ENCODE measurements at places on chromosomes 6 and 20.

GRCh38 chr20:63009045-63009961, 2.5 kb upstream of the BHLHE23 start:
- peak; percentile 80 for DNase-seq

GRCh38 chr6:12047304-12047703, 35.2 kb downstream of the HIVEP1 start:
- no peak for DNase-seq

GRCh38 chr20:37968841-37969401, 64.3 kb downstream of the TTI1 start:
- no peak for DNase-seq

DNA sequence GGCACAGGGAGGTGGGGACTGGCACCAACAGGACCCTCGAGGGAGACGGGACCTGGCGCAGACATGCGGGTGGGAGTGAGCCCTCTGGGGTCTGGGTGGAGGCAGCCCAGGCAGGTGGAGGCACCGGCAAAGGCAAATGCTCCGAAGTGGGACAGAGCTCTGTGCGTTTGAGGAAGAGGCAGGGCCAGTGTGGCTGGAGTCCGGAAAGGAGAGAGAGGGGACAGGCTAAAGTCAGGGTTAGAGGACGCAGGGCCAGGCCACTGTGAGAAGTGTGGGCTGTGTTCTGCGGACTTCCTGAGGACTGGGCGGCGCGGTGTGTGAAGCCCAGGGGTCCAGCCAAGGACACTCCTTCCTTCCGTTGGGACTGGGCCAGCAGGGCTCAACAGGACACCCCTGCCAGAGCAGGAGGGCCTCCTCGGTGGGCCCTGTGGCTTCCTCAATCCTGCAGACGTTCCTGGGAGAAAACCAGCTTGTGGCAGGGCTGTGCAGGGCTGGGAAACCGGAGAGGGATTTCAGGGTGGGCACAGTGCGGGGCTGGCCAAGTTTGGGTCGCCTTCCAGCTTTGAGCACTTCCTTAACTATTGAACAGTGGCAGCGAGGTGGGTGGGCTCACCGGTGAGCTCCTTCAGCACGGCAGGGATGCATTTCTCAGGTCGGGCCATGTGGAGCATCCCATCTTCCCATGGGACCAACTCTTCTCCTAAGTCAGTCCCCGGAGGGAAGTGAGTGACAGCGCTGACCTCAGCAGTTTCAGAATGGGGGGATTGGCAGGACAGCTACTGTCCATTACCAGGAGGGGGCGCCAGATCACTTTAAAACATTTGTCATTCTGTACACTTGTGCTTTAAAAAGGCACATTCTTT, 22.5 kb downstream of the MOCS3 start:
- peak; percentile 60 for DNase-seq

GRCh38 chr6:165976684-165977083, 191.0 kb downstream of the TBXT start:
- DNase-seq = no peak

DNA sequence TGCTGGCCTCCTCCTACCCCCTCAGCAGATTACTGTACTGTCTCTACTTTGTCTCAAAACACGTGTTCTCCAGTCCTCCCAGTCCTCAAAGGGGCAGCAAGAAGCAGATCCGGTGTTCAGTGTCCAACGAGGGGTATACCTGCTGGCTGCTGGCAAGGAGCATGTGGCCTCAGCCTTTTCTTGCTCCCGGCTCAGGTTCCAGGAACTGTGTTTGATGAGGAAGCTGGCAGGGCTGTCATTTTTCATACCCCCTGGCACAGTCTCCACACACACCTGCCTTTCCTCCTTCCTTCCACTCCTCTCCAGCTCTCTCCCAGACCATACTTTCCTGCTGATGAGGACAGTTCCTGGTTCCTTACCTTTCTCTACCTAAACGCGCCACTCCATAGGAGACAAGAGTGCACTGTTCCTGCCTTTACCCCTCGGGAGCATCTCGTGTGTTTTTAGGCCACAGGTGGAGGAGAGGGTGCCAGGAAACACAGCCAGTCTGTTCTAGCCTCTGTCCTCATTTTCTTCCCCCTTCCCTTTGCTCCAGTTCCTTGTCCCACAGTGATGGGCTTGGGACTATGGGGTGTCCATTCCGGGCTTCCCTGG, 77.2 kb downstream of the SSR1 start:
- no peak for DNase-seq

DNA sequence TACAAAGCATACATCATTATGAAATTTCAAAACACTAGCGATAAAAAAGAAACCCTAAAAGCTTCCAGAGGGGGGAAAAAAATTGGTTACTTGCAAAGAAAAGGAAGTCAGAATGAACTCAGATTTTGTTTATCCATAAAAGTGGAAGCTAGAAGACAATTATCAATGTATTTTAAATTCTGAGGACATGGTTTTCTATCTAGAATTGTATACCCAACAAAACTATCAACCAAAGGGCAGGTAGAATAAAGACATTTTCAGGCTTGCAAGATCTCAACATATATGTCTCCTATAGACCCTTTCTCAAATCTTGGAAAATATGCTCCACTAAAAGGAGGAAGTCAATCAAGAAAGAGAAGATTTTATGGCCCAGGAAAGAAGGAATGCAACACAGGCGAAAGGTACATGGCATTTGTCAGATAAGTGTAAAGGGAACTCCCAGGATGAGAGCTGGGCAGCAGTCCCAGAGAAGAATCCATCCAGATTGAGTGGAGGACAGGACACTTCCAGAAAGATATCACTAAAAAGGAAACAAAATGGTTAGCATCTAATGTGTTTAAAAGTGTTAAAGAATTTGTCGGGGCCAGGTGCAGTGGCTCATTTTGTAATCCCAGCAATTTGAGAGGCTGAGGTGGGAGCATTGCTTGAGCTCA, 45.4 kb upstream of the ZFAND3 start:
- no peak for DNase-seq

- no peak for DNase-seq
Observed at GRCh38 chr6:145026267-145026679, 709.0 kb downstream of the EPM2A start.

- no peak for DNase-seq
Observed at GRCh38 chr20:60104993-60105803, 147.0 kb downstream of the CDH26 start.

GRCh38 chr20:63087872-63088680, 81.3 kb upstream of the BHLHE23 start:
- no peak for DNase-seq

DNA sequence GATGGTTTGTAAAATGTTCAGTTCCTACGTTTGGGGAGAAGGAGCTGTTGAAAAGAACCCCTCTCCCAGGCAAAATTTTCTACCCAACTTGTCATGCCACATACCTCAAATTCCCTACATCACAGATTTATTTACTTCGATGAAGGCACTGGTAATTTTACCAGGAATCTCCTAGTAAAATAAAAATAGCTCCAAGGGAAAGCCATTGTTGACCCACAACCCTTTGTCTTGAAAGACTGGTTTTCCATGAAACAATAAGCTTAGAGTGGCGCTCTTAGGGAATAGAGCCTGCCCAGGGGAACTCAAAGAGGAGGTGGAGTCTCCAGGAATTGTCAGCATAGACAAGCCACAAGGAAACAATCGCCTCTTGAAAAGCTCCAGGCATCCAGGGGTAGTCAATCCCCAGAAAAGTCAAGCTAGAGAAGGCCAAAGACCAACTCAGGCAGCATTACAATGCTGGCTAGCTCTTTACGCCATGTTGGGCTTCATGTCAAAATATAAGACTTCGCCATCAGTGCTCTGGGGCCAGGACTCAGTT, 99.2 kb upstream of the RREB1 start:
- no peak for DNase-seq

DNA sequence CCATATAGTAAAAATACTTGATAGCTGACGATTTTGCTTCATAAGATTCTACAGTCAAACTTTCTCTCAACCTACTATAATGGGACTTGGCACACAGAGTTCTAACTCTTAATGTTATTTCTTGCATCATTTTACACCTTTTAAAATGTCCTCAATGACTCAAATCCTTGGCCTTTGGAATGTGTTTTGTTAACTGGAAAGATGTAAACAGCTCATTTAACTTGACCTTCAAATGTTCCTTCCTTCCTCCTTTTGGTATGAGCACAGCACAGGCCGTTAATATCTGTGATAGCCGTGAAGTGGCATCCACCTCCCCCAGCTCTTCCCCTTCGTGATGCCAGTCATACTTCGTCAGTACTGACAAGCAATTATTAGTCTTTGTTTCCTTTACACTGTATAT, 972.0 kb upstream of the CITED2 start:
- no peak for DNase-seq

DNA sequence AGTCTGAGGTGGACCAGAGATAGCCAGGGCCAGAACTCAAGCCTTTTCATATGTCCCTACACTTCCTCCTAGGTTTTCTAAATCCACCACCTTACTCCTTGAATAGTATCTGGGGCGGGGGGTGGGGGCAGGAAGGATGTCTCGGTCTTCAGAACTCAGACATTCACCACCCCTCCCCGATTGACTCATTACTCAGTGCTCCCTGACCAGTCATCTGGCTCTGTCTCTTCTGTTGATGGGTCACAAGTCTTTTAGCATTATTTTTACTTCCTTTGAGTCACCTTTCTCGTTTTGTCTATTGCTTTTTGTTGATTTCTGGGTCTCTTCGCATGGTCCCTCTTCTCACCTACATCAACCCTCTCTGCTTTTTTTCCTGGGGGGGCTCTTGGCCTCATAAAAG, 23.3 kb downstream of the NOX3 start:
- DNase-seq = no peak

DNA sequence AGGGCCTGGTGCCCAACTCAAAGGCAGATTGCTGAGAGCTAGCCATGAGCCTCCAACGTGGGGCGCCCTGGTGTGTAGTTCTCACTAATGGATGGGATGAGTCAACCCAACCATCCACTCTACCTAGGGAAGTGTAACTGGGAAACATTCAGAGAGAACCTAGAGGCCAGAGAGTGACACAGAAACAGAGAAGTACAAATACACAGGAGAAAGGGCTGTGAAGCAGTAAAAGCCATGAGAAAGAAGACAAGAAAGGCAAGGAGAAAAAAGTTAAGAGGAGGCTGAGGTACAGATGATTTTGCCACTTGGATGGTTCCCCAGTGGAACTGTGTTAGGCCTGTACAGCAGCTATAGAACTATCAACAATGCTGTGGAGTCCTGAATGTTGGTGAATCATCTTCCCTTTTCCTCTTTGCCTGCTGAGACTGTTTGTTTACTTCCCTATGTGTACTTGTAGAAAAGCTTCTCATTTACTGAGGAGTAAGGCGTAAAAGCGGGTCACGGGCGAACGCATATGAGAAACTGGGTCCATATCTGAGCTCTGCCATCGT, 39.0 kb downstream of the MAN1A1 start:
- DNase-seq = no peak

GRCh38 chr6:128057541-128057940, 156.7 kb upstream of the THEMIS start:
- no peak for DNase-seq

DNA sequence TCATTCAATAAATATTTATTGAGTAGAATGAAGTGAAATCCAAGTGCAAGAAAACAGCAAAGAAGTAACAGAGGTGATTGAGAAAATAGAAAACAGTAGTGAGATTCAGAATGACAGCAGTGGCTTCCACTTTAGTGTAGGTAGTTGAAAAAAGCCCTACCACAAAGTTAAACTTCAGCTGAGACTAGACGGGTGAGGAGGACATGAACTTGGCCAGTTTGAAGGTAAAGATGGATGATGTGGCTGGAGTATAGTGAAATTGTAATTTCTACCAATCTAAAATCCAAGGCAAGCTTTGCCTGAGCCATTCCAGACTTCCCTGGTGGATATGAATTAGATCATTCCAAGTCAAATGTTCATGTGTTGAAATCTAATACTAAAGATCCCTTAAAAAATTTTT, 32.6 kb upstream of the AHI1 start:
- DNase-seq = no peak

- DNase-seq = no peak
Observed at GRCh38 chr6:3368685-3369084, 88.2 kb downstream of the SLC22A23 start.

DNA sequence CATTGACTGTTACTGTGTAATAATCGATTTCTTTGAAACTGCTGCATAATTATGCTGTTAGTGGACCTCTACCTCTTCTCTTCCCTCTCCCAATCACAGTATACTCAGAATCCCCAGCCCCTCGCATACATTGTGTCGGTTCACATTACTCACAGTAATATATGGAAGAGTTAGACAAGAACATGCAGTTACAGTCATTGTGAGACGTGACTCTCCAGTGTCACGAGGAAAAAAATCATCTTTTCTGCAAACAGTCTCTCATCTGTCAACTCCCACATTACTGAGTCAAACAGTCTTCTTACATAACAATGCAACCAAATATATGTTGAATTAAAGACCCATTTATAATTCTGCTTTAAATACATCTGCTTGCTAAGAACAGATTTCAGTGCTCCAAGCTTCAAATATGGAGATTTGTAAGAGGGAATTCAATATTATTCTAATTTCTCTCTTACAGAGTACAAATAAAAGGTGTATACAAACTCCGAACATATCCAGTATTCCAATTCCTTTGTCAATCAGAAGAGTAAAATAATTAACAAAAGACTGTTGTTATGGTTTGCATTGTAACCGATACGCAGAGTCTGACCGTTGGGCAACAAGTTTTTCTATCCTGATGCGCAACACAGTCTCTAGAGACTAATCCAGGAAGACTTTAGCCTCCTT, 113.3 kb downstream of the TMEM242 start:
- DNase-seq = no peak

DNA sequence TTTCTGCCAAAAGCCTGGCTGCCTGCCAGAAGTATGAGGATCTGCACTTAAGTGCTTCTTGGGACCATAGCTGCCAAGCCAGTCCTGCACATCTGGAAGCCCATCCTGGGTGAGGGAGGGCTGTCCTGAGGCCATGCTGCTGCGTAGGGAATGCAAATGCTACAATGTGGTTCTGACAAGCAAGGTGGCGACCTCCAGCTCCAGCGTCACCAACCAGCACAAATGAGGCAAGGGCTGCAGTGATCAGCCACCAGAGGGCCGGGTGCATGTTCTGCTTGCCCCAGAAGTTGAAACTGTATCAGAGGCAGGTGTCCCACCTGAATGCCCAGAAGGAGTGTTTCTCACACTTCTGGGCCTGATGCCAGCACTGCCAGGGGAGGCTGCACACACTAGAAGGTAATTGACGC, 99.1 kb upstream of the KCNQ5 start:
- peak; percentile 6 for DNase-seq

- no peak for DNase-seq
Observed at GRCh38 chr6:4017058-4017739, 61.7 kb downstream of the FAM217A start.

DNA sequence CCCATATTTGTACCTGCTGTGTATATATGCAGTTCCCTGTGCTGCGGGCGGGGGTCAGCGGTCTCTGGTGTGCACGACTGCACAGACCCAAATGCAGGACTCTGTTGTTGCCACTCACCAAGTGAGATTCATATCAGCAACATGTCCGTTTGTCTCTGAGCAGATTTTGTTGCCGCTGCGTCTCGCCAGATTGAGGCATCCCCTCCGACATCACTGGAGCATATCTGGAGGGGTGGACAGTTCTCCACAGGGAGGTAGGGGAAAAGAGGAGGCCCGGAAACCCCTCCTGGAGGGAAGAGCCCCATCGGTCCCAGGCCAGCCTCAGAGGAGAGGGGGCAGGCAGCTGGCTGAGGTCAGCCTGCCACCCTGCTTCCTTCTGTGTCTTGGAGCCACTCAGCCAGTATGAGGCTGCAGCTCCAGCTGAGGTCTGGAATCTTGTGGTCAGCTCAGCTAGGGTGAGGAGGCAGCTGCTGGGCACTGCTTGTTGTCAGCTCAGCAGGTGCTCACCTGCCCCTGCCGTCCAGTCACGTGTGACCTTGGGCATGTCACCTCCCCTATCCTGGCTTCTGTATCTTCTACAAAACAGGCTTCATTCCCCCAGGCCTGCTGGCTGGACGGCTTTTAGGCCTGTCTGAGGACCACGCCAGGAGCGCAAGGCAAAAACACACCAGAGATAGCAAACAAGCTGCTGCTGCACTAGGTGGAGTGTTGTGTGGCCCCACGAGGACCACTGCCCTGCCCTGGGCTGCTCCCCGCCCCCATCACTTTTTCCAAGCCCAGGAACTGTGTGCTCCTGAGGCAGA, 47.1 kb downstream of the HNF4A start:
- no peak for DNase-seq
